AG04449 (cell line): ENCODE measurements at places on chromosomes 11 and 22.
A peak's percentile ranks its signal among the peaks of the same experiment; 100 is the strongest.

GRCh38 chr11:14973621-14974514, 1.7 kb upstream of the CALCA start:
- no peak for DNase-seq

GRCh38 chr11:89181111-89181510, 3.4 kb downstream of the TYR start:
- DNase-seq: no peak

DNA sequence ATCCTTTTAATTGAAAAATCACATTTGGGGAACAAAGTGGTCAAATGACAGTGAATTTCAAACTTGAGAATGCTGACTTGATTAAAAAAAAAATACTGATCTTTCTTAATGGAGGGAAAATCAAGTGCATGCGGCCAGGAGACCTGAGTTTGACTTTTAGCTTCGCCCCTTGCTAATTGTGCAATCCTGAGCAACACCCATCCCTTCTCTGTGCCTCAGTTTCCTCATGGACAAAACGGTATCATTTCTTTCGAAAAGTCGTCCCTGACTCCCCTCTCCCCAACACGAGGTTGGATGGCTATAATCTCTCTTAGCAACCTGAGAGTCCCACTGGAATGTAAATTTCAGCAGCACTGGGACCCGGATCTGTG, 959 bp upstream of the FJX1 start:
- DNase-seq: no peak

DNA sequence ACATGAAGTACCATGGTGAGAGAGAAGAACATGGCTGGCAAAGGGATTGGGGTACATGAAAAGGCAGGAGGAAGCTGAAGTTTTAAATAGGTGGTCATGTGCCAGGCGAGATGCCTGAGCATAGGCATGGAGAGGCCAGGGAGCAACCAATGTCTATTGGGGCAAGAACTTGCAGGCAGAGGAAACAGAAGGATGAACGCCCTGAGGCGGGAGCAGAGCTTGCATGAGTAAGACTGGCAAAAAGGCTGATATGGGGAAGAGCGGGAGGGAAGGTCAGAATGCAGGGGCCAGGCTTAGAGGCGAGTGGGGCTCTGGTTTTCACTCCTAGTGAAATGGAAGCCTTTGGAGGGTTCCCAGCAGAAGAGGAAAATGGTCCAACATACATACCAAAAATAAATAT, 52.5 kb upstream of the VSTM5 start:
- no peak for DNase-seq

DNA sequence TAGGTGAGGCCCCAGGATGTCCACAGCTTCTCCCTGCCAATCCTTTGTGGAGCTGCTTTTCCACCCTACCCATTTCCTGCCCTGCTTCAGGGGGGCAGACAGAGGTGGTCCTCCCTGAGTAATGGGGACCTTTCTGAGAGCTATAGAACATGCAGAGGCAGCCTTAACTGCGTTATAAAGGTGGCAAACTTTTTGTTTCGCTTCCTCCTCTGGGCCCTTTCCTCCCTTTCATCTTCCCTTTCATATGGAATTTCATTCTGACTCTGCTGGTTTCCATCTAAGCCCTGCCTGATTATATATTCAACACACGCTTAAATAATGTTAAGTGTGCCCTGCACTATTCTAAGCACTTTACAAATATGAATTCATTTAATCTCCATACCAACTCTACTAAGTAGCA, 169.3 kb upstream of the E2F8 start:
- no peak for DNase-seq

DNA sequence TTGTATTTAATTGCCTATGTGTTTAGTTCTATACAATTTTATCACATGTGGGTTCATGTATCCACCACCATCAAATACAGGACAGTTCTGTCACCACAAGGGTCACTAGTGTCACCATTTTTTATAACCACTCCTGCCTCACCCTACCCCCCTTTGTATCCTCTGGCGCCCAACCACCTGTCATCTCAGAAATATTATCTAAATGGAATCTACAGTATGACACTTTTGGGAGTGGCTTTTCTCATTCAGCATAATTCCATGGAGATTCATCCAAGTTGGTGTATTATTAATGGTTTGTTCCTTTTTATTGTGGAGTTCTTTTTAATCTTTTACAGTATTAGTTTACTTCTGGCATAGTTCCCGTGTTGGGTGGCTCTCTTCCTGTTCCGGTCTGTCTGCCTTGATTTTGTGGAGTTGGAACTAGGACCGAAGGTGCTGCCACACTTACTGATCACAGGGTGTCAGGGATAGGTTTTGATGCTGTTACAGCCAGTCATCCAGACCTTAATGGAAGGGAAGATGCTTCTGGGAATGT, 58.5 kb downstream of the TNRC6B start:
- DNase-seq: no peak

DNA sequence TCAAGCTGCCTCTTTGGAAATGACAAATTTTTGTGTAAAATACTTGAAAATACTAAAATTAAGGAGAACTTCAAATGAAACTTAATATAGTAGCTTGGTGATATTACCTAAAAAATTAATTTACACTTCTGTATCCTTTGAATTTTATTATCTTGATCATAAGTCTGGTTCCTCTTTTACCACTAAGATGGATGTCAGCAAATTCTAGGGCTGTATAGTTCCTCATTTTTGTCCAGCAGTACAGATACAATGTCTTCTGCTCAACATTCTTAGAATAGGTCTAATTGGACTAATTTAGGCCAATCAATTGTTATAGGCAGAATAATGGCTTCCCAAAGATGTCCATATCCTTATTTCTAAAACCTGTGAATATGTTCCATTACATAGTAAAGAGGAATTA, 1298.0 kb upstream of the RAG2 start:
- no peak for DNase-seq

DNA sequence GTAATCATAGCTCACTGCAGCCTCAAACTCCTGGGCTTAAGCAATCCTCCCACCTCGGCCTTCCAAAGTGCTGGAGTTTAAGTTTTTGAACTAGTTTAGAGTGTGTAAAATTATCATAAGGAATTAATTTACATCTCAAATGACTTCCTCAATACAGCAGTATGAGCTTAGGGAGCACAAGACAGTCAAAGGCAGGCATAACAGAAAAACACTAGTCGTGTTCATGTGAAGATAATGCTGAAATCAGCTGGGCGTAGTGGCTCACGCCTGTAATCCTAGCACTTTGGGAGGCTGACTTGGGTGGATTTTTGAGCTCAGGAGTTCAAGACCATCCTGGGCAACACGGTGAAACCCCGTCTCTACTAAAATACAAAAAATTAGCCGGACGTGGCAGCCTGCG, 25.8 kb downstream of the YDJC start:
- no peak for DNase-seq

DNA sequence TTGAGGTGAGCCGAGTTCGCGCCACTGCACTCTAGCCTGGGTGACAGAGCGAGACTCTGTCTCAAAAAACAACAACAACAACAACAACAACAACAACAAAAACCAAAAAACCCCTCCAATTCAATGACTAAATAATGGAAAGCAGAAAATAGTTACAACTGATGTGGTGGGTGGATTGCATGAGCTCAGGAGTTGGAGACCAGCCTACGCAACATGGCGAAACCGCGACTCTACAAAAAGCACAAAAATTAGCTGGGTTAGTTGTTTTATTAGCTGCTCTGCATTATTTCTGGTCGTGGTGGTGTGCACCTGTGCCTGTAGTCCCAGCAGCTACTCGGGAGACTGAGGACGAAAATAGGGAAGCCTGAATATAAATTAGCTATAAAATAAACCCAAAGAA, 2.6 kb upstream of the PATL1 start:
- no peak for DNase-seq

DNA sequence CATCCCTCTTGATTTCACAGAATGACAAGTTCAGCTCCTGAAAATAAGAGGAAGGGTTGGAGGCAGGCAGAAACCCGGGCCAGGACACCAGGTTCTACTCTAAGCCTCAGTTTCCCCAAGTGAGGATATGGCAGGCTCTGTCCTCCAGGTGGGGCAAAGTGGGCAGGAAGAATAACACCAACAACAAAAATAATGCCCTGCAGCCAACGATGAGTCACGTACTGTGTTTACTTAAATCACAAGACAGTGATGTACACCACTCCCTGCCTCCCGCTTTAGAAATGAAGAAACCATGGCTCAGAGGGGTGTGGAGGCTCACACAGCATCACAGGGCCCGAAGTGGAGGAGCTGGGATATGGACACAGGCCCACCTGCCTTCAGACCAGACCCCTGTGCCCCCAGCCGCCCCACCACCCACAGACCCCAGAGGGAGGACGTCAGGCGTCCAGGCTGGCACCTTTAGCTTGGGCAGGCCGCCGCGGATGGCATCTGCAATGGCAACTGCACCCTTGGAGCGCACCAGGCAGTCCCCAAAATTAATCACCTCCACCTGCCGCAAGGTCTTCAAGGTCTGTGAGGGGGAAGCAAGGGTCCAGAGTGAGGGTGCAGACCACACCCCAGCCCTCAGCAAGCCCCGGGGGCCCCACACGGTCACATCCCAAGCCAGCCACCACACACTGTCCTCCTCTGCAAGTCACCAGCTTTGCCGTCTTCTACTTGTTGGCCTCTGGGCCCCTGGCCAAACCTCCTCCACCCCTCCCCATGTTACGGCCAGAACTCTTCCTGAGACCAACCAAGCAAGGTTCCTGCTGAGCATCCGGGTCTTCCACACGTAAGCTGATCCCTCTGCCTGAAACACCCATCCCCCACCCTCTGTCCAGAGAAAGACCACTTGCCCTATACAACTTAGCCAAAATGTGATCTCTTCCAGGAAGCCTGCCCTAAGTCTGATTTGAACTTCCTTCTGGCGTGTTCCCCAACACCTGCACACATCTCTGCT, 15.8 kb upstream of the CHADL start:
- peak; percentile 12 for DNase-seq

DNA sequence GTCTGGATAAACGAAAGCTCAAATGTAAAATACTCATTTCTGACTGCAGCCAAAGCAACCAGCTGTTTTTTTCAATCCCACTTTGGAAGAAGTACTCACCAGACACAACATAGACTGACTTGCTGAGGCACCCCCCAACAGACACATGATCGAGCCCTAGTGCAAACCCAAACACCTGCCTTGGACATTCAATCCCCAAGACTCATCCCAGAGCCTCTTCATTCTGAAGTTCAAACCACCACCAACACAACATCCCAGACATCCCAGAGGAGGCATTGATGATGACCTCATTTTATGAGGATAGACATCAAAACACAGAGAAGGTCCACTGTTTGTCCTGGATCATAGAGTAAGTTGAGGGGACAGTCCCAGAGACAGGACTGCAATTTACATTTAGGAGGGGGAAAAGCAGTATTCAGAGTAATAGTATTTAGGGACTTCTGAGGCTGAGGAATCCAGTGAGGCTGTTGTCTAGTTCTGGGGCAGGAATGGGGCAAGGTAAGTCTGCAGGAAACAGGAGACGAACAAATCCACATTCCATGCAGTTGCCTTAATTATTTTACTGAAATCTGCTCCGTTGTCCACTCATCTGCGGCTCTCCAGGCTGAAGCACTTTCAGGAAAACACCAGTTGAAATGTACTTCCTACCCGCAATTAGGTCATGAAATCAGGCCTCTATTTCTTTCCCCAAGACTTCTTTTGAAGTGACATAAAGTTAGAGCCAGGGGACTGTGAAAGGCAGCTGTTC, 54.8 kb downstream of the CLPB start:
- no peak for DNase-seq

DNA sequence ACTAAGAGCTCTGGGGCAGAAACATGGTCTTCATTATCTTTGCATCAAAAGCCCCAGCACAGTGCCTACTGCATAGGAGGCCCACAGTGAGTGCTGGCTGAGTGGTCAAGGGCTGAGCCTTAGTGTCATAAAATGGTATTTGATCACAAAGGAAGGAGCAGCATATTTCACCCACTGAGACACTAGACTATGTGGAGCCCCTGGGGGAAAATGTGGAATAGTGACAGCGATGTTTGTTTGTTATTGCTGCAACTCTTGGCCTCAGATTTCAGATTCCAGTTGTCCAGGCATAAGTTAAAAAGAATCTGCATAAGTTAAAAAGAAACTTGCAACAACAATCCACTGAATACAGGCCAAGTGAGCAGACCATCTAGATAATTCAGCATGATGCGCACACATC, 7.0 kb downstream of the KIRREL3 start:
- DNase-seq: peak; percentile 49

DNA sequence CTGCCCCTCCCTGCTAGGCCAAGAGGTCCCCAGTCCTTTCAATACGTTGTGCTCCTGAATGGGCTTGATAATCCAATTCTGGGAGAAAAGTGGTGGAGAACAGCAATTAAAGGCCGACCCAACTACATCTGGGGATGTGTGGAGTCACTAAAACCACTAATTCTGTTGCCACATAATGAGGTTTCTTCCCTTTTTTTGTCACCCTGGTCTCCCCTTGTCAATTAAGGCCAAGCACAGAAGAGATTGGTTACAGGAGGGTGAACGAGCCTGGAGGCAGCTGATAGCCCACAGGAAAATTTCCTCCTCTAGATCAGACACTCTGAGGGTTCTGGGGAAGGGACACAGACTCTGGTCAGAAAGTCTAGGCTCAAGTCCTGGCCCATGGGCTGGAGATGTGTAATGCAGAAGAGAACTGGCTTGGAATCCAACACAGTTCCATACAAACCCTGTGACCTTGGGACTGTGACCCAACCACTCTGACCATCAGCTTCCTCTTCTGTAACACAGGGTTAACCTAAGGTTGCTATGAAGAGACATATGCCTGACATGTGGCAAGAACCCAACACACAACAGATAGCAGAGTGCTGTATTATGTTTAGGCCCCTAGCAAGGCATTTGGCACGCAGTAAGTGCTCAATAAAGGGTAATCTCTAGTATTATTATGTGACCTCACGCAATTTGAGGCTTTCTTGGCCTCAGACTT, 146.4 kb downstream of the CHST1 start:
- DNase-seq: no peak

DNA sequence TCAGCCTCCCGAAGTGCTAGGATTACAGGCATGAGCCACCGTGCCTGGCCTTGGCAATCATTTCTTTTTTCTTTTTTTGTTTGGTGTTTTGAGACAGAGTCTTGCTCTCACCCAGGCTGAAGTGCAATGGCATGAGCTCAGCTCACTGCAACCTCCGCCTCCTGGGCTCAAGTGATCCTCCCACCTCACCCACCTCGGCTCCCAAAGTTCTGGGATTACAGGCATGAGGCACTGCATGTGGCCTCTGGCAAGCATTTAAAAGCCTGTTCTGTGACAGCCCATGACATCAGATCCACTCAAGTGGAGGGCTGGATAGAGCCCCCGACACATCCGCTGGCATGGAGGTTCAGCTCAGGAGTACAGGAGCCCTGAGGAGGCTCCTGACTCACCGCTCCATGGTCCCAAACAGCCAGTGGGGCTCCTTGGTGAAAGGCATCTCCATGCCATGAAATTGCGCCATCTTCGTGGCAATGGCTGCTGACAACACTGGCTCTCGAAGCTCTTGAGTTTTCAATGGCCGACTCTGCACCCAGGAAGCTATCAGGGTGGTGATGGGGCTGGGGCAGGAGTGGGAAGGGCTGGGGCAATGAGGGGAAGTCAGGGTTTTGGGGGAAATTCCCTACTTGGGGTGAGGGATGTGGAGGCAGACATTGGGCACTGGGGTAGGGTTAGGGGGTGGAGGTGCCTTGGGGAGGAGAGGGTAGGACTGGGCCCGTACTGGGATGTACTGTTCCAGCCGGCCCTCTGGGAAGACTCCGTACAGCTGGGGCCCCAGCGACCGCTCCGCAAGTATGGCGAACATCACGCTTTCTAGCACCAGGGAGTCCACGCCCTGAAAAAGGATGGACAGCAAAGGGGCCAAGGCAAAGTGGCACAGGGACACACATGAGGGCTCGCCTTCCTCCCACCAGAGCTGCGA, 1.4 kb downstream of the CHKB start:
- no peak for DNase-seq
